ENCODE measurements at places on chromosomes 13 and 19.

DNA sequence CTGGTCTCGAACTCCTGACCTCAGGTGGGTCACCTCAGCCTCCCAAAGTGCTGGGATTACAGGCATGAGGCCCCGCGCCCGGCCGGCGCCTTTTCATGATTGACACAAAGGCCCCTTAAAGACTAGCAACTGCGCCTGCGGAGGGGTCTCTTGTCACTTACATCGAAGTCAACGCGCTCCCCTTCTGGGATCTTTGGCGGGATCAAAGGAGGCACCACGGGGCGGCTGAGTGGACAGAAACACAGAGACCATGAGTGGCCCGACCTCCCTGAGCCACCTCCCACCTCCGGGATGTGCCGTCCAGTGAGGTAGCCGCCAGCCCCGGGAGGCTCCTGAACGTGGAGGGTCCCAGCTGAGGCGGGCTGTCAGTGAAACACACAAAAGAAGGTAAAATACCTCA, 7.3 kb downstream of the TNNT1 start:
- no peak for DNase-seq

- DNase-seq: no peak
Measured at GRCh38 chr19:2573916-2574315, 98.0 kb downstream of the GADD45B start.

- DNase-seq: no peak
Measured at GRCh38 chr13:48159401-48159800, 64.5 kb upstream of the MED4 start.

- DNase-seq: no peak
Measured at GRCh38 chr13:110538632-110539031, 22.9 kb downstream of the RAB20 start.

DNA sequence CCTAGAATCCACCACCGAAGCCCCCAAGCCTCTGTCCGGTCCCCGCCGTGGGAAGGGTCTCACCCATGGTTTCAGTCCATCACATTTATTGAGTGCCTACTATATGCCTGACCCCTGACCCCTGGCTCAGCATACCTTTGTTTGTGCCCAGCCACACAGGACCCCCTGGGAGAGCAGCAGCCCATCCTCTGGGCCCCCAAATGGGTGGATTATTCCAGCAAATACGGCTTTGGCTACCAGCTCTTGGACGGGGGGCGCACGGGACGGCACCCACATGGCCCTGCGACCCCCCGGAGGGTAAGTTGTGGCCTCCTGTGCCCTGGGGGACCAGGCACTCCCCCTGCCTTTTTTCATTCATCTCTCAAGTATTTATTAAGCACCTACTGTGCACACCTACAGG, 7.7 kb downstream of the PLK5 start:
- DNase-seq: no peak

DNA sequence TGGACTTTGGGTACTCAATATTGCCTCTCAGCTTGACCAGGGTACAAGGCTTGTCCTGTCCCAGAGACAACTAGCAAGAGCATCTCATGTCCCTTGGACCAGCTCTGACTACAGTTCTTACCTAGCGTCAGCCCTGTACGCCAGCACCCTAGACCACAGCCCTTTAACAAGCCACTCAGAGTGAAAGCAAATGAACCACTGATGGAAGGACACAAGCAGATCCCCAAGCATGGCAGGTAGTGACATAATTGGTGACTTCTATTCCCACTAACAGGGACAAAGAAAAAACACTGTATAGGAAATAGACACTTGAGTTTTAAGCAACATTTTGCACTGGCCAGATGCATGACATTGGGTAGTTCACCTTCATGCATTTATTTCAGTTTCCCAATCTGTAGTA, 8.8 kb upstream of the LRCH1 start:
- DNase-seq: no peak

GRCh38 chr13:102873653-102874052, 27.8 kb downstream of the ERCC5 start:
- DNase-seq: no peak

- no peak for DNase-seq
Measured at GRCh38 chr13:32381539-32381938, 46.4 kb downstream of the N4BP2L1 start.

DNA sequence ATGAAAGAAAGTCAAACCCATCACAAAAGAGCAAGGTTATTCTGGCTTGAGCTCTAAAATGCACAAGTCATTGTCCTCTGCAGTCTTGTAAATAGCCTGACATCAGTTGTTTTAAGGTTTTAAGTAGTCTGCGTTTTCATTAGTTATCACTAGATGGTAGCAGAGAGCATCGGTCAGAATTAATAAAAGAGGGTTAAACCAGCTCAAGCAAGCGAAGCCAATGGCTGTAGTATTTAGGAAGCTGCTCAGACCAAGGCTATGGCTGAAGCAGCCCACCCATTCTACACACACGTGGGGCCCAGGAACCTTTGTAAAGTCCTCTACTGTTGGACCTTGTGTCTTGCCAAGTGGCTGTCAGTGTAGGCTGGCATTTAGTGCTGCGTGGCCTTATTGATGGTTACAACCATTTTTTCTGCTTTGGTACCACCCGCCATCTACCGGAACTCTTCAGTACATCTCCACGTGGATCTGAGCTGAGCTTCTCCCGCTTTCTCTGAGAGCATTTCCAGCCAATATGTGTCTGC, 13.3 kb upstream of the ZNF57 start:
- no peak for DNase-seq

- DNase-seq: no peak
Measured at GRCh38 chr13:97431171-97431764, 2.7 kb upstream of the RAP2A start.

GRCh38 chr19:34124828-34125227, 47.5 kb upstream of the LSM14A start:
- DNase-seq: no peak

GRCh38 chr13:25291691-25292090, 4.4 kb upstream of the MTMR6 start:
- no peak for DNase-seq

- DNase-seq: no peak
Measured at GRCh38 chr19:44590245-44591059, 22.9 kb upstream of the IGSF23 start.

- DNase-seq: no peak
Measured at GRCh38 chr13:77328819-77329132, 1.9 kb upstream of the MYCBP2 start.

GRCh38 chr13:81927347-81927746, 1586.4 kb upstream of the SPRY2 start:
- DNase-seq: no peak

GRCh38 chr13:96474181-96474557, 384.3 kb downstream of the HS6ST3 start:
- DNase-seq: no peak

DNA sequence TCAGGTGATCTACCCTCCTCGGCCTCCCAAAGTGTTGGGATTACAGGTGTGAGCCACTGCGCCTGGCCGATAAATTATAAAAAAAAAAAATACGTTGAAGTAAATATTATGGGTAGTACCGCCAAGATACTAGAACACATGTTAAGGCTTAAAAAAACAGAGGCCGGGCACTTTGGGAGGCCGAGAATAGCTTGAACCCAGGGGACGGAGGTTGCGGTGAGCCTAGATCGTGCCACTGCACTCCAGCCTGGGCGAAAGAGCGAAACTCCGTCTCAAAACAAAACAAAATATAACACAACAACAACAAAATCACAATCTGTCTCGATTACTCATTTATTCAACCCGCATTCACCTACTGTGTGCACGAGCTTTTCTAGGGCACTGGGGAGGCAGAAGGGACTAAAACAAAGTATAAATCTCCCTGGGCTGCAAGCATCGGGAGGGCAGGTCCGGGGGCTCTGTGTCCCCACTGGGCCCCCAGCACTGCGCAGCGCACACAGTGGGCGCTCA, 1.3 kb upstream of the BICRA start:
- DNase-seq: no peak

GRCh38 chr13:86922936-86923335, 748.2 kb upstream of the SLITRK5 start:
- DNase-seq: no peak

- DNase-seq: no peak
Measured at GRCh38 chr13:48532256-48532505, 699 bp downstream of the RCBTB2 start.

DNA sequence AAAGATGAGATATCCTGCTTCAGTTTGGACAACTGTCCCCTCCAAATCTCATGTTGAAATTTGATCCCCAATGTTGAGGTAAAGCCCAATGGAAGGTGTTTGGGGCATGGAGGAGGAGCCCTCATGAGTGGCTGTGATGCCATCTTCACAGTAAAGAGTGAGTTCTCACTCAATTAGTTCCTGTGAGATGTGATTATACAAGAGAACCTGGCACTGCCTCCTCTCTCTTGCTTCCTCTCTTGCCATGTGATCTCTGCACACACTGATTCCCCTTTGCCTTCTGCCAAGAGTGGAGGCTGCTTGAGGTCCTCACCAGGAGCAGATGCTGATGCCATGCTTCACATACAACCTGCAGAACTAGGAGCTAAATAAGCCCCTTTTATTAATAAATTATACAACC, 86.9 kb downstream of the HSPH1 start:
- no peak for DNase-seq

DNA sequence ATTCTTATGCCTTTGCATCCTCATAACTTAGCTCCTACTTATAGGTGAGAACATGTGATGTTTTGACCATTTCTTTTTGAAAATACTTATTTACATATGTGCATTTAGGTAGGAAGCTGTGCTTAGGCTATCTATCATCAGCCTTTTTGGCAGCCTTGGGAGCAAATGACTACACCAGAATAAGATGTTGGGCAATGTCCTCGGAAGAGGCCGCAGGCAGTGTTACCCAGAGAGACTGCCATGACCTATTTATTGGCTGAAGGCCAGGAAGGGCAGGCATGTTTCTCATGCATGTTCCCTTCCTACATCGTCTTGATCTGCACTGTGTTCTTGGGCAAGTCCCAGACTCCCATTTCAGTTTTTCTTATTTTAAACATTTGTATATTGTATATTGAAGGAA, 122.3 kb downstream of the B3GLCT start:
- no peak for DNase-seq

DNA sequence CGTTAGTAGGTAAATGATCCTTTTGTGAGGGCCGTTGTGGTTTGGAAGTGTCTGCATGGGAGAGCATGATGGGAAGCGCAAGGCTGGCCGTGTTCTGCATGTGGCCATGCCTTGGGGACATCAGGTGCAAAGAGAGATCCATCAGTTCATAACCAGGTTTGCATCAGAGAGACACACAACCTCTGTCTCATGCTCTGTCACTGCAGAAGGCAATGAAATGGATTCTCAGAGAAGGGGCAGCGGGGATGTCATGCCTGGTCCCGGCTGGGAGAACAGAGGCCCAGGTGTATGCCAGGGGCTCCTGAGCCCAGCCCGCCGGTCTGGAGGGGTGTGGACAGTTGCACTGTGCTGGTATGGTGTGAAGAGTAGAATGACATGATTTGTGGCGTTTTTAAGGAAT, 60.2 kb downstream of the GGACT start:
- DNase-seq: no peak

DNA sequence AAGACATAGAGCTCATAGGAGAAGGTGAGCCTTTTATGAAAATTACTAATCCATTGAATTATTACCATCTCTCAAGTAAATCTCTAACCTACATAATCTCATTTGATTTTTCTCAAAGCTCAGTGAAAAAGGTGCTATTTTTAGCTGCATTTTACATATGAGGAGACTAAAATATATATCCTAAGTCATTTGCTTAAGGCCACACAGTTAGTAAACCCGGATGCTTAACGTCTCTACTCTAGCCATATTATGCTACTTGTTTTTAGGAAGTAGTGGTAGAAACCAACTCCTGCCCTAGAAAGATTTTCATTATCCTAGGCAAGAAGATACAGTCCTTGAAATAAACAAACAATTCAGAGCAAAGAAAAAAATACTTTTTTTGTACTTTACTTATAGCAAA, 108.9 kb downstream of the RBM26 start:
- DNase-seq: no peak

Measured in hematopoietic multipotent progenitor cell (in vitro differentiated cells).